ENCODE measurements at places on chromosomes 3 and 15.

DNA sequence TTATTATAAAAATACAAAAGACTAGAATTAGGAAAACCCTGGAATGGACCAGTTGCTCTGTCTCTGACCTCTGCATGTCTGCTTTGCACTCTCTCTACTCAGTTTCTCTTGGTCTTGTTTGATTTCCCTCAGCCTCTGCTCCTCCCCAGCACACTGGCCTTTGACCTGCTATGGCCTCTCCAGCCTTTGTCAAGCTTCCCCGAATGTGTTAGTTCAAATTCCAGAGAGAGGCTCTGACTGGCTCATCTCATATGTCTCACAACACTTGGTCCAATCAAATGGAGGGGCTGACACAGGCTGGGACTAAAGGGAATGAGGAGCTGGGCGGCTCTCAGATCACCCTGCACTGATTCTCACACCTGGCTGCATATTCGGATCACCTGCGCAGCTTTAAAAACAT, 52.4 kb upstream of the CMTM8 start:
- DNase-seq, result no peak

- DNase-seq, result no peak
Observed at GRCh38 chr3:109952924-109953323, 615.6 kb upstream of the DPPA4 start.

GRCh38 chr3:166518040-166518439, 680.8 kb upstream of the BCHE start:
- no peak for DNase-seq

DNA sequence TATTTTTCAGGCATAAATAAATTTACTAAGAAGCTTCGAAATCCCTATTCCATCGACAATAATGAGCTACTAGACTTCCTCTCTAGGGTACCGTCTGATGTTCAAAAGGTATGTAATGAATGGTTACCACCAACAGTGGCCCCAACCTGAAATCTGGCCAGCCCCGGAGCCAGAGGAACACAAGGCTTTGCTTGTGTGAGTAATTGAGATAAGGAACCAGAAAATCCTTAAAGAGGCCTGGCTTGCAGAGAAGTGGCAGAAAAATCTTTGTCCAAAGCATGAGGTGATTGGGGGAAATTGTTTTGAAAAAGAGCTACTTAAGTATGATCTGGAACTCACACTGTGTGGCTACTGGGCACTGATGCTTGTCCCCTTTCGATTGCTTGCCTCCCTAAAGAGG, 245.3 kb downstream of the MCTP2 start:
- DNase-seq, result no peak

GRCh38 chr15:65954289-65954741, 85.0 kb downstream of the RAB11A start:
- DNase-seq, result no peak

- no peak for DNase-seq
Observed at GRCh38 chr15:81653259-81653658, 279.2 kb upstream of the TMC3 start.

- DNase-seq, result no peak
Observed at GRCh38 chr15:90818251-90819210, 49.9 kb upstream of the FURIN start.

DNA sequence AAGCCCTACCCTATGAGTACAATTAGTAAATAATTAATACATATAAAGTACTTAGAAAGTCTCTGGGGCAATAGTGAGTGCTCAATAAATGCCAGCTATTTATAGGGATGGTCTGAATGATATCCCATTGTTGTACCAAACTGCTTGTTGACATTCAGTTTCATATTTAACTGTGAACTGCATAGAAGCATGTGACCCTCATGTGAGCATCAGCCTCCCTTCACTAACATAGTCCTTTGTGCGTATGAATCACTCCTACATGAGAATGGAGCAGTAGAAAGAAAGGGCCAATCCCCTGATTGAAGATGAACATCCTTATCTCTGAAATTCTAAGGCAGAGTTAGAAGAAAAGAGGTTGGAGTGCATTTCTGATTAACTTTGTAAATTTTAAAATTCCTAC, 68.7 kb upstream of the ATP10A start:
- DNase-seq, result no peak

DNA sequence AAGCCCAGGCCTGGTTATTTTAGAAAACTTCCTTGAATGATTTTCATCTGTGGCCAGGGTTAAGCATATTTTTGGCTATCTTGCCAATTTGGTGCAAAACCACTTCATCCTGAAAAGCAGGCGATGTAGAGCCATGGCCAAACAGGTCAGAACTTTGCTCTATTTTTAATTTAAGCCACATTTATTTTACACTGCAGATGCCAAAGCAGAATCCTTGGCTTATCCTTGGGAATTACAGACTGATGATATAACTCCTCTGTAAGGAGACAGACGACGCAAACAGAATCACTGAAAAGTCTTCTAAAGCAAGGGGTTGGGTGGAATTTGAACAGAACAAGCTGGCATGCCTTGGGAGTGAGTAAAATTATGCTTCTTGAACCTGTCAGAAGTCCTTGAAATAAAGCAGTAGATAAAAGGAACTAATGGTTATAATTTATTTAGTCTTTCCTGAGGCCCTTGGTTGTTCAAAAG, 121.9 kb downstream of the CHST2 start:
- no peak for DNase-seq

GRCh38 chr15:61339516-61339915, 110.4 kb upstream of the RORA start:
- no peak for DNase-seq

DNA sequence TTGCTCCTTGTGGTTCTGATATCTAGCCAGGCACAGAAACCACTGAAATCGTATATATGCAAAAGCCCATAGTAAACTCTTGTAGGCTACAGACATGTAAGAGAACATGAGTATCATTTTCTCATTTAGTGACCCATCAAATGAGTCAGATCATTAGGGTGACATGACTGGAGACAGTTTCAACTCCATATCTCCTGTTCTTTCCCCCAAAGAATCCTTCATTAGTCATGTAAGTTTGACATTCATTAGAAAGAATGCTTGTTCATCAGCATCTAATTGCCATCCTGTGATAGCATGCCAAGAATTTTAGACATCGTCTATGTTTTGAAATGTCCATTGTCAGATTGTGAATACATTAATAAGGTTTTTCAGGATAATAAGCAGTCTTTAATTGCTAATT, 264.9 kb upstream of the TPM1 start:
- no peak for DNase-seq

DNA sequence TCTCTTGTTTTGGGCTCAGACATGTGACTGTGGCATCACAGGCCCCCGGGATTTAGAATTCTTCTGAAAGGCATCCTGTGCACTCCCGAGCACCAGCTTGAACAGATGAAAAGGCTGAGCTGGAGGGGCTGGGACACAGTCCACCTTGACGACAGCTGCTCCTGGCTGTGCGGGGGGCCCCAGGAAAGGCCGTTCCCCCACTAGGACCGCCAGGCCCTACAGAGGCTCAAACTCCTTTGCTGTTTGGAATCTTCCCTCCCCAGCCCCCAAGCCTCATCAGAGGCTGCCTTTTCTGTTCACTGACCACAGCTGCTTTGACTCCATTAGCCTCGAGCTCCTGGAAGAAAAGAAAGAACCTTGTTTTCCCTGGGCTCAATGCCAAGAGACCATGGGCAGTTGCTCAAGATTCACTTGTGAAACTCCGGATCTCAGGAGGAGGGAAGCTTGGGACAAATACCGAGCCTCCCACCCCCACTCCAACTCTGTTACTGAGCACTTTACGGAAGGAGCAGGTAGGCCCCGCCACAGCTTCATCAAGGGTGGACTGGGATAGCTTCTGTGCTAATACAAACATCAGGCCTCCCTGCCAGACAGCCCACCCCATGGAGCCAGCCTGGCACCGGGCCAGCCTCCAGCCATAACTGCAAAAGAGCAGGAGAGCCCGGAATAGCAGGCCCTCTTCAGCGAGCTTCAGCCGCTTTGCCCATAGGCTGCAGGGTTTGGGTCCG, 15.7 kb downstream of the CIDEC start:
- DNase-seq, result peak; percentile 33

- no peak for DNase-seq
Observed at GRCh38 chr3:157820157-157820517, 286.1 kb downstream of the SHOX2 start.

- DNase-seq, result peak; percentile 51
Observed at GRCh38 chr3:195551381-195551978, 8.4 kb upstream of the PPP1R2 start.

DNA sequence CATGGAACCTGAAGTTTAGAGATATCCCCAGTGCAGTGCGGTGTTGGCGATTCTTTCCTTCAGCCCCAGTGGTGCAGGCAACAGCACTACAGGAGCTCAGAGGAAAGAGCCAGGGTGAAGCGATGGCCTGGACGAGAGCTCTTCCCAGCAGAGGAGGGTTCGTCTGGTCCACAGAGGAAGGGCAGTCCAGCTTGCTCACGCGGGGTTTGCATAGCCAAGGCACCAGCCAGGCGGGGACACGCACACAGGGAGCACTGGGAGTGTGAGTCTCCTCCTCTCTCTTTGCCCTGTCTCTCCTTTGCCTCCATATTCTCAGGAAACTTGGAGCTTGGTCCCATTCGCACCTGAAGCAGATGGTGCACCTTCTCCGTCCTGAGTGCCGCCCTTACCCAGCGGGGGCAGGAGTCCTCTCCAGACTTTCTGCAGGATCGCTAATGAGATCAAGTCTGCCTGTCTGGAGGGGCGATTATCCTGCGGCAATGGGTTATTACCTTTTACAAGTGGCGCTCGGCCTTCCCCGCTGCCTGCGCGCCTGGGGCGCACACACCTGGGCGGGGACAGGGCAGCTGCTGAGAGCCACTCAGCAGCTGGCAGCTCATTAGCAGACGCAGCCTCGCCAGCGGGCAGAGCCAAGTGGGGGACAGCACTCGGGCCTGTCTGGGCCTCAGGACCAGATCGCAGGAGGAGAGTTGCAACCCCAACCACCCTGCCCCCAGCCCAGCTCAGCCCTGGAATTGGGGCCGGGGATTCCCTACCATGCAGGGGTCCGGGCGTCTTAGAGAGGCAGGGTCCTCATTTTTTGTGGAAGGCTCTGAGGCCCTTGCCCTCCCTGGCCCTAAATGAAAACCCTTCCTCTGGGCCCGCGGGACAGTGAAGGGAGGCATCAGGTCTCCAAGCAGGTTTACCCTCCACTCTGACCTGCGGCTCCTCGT, 119.0 kb upstream of the MEF2A start:
- no peak for DNase-seq

DNA sequence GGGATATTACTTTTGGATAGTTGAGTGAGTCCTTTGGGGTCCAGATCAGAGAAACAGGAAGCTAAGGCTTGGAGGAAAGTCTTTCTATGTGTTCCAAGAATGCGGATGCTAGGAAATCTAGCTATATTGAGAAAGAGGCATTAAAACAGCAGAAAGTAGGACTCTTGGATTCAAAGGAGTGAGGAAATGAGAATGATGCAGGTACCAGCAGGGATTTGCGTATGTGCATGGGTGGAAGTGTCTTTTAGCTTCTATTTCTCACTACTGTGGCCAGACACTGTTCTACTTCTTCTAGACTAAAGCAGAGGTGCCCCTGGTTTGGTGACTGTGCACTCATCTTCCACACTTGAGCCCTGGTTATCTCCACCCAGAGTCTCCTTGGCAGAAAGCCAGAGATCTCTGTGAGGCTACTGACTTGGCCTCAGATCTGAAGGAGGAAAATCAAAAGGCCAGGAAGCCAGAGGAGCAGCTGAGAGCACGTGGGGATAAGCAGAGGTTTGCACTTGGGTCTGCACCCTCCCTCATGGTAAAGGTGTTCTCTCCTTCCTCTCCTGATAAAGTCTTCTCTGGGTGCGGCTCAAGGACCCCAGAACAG, 44.3 kb downstream of the ATP2B2 start:
- DNase-seq, result no peak

GRCh38 chr15:28107904-28108275, 8.8 kb upstream of the OCA2 start:
- no peak for DNase-seq

GRCh38 chr15:43118829-43119228, 13.0 kb upstream of the UBR1 start:
- no peak for DNase-seq

- DNase-seq, result no peak
Observed at GRCh38 chr3:67418426-67419217, 235.8 kb downstream of the SUCLG2 start.
